KBM-7 (cell line): ENCODE measurements at places on chromosomes 1 and 21.
A peak's percentile ranks its signal among the peaks of the same experiment; 100 is the strongest.

- no peak for DNase-seq
Observed at GRCh38 chr1:236494586-236495466, 29.0 kb upstream of the LGALS8 start.

- no peak for DNase-seq
Observed at GRCh38 chr1:36387141-36387949, 1.6 kb upstream of the STK40 start.

GRCh38 chr1:197920067-197920396, 2.9 kb downstream of the LHX9 start:
- no peak for DNase-seq

- no peak for DNase-seq
Observed at GRCh38 chr1:211577277-211577818, 1.6 kb downstream of the SLC30A1 start.

DNA sequence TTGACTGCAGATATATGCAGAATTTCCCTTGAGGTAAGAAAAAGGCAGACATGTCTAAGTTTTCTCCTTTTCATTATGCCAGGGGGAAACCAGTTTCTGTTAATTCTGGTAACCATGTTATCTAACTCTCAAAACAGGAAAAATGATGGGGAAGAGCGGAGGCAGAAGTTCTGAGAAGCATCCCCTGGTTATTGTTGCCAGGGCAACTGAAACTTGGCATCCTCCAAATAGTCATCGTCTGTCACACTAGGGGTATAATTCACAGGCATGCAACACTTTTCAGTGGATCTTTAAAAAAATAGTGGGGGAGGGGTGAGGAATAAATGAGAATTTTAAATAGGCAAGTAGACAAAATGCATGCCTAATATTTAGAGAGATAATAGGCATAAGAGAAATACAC, 715.3 kb upstream of the CXADR start:
- DNase-seq: no peak

DNA sequence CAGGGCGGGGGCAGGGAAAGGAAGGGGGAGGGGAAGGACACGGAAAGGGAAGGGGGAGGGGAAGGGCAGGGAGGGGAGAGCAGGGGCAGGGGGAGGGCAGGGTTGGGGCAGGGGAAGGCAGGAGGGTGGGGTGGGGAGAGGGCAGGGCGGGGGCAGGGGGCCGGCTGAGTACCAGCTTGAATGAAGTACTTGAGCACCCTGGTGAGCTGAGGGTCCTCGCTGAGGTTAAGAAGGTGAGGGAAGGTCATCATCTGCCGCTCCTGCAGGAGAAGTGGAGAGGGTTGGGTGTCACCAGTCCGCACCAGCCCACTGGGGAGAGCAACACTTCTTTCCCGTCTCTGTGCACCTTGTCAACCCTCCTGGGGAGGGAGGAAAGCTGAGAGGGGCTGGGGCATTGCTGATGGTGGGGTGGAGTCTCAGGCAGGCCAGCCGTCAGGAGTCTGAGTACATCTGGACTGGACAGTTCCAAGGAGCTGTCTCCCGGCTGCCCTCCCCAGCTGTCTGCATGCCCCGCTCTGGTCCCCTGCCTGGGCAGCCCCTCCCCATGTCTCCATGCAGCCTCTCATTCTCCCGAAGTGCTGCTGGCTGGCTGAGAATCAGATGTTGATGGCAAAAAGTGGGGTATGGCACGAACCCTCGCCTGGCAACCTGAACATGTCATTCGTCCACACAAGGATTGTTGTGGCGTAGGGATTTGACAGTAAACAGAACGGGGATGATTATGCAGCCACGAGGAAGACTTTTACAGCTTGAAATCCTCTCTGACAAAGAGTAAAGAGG, 70.0 kb downstream of the SCCPDH start:
- DNase-seq: no peak

- no peak for DNase-seq
Observed at GRCh38 chr1:218494449-218494852, 149.3 kb downstream of the TGFB2 start.

DNA sequence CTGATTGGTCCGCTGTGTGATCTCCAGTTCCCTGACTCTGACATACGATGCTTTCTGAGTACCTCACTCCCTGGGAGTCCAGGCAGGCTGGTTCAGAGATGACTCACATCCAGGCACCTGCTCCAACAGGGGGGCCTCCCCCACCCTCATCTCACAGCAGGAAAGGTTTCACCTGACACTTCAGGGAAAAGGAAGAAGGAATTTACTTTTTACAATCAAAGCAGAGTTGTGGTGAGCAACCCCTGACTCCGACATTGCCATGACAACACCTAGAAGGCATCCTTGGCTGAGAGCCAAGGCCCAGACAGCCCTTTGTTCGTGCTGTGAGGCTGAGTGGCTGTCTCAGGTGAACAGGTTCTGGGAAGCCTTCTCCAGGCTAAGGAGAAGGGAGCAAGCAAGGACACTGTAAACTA, 164.6 kb upstream of the GJB5 start:
- DNase-seq: no peak

- no peak for DNase-seq
Observed at GRCh38 chr21:28078126-28078525, 914.6 kb downstream of the LTN1 start.

- peak; percentile 59 for DNase-seq
Observed at GRCh38 chr1:198088360-198089071, 68.3 kb upstream of the NEK7 start.

GRCh38 chr1:44698138-44698537, 23.6 kb downstream of the ARMH1 start:
- peak; percentile 53 for DNase-seq

DNA sequence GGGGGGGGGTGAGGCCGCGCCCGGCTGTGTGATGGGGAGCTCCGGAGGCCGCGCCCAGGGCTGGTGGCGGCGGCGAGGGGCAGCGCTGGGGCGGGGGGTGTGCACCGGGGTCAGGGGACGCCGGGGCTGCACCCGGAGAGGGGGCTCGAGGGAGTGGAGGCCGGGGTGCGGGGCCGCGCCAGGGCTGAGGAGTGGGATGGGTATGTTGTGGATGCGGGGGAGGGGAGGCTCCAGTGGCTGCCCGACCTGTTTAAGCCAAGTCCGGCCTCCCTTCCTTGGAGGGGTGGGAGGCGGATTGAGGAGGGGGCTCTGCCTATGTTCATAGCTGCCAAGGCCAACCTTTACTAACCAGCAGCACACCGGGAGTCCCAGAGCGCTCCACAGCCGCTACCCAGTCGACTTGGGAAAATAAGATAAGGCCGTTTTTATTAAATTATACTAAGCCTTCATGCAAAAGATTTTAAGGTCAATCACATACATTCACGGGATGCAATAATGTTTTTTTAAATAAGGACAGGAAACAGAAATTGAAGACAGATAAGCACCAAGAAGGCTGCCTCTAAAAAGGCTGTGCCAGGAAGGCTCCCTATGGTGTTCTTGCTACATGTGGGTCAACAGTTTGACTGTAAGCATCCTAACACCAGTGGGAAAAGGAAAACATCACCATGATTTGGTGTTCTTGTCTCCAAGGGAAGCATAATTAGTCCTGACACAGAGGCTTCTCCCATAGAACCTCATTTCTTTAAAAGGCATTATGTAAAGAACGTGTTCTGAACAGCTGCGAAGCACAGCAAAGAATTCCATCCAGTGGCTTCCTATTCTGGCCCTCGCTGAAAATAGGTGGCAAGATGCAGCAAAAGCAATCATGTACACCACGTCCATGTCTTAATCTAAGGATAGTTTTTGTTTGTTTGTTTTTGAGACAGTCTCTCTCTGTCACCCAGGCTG, 626 bp upstream of the HLCS start:
- DNase-seq: peak; percentile 46

GRCh38 chr1:32480761-32481160, 15.9 kb downstream of the ZBTB8B start:
- DNase-seq: no peak

- DNase-seq: no peak
Observed at GRCh38 chr1:7128293-7128692, 343.0 kb downstream of the CAMTA1 start.
